ENCODE measurements at places on chromosomes 12 and 14. TPM values are rescaled to one million over a fixed set of nuclear protein-coding genes. Genes with fewer than 3 reads are reported as not detected.

The DICER1 gene
- 9.6 TPM for total RNA-seq

The DENR gene
- total RNA-seq: 28.8 TPM

The HSPB8 gene
- total RNA-seq: 18.7 TPM

The LGMN gene
- 19.3 TPM for total RNA-seq

The PIANP gene
- total RNA-seq: not detected

The BCL2L14 gene
- total RNA-seq: not detected

The C12orf54 gene
- total RNA-seq: not detected

The BCDIN3D gene
- 2.5 TPM for total RNA-seq

The MFAP5 gene
- total RNA-seq: 3.2 TPM

The FOXM1 gene
- 43.2 TPM for total RNA-seq

The AGAP2 gene
- under 0.01 TPM for total RNA-seq

The RNU6-8 gene
- total RNA-seq: not detected

The SCNN1A gene
- 0.29 TPM for total RNA-seq

The MARCHF9 gene
- 0.71 TPM for total RNA-seq

The AKAP3 gene
- not detected for total RNA-seq

The TMEM229B gene
- 0.58 TPM for total RNA-seq

The POTEG gene
- not detected for total RNA-seq

The EFS gene
- 10.5 TPM for total RNA-seq

The LIN7A gene
- total RNA-seq: 19.5 TPM

The NTF3 gene
- total RNA-seq: not detected

The ULK1 gene
- total RNA-seq: 9.4 TPM

The MOK gene
- total RNA-seq: 35.8 TPM

The RPGRIP1 gene
- not detected for total RNA-seq

The PLBD1 gene
- total RNA-seq: 7.4 TPM

The KRT73 gene
- total RNA-seq: not detected

The MDGA2 gene
- total RNA-seq: not detected

The ATG101 gene
- total RNA-seq: 107 TPM

The PRIMA1 gene
- total RNA-seq: not detected

The MYF6 gene
- total RNA-seq: not detected

The CLEC1A gene
- total RNA-seq: not detected

The MIP gene
- not detected for total RNA-seq

The GSC gene
- total RNA-seq: 0.58 TPM

The INSM2 gene
- total RNA-seq: not detected

The ORAI1 gene
- total RNA-seq: 9.0 TPM

The CCDC196 gene
- total RNA-seq: not detected

The LRRIQ1 gene
- total RNA-seq: under 0.01 TPM

Measured in myometrial cell (primary cell).